Fibroblast of skin of abdomen (primary cell): ENCODE measurements at places on chromosomes 5 and 9.

DNA sequence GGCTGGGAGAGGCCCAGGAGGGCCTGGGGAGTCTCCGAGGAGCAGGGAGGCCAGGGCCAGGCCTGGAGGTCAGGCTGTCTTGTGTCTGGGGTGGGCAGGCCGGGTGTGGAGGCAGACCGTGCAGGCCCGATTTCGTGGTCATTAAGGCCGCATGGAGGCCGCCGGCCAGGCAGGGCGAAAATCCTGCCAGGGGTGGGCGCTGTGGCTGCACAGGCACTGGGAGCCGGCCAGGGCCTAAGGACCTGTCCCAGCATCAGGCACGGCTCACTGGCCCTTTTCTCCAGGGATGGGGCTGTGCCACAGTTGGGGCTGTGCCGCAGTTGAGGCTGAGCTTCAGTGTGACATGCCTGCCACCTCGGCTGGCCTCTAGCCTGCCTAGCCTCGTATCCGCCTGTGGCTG, 35.9 kb downstream of the ASS1 start:
- DNase-seq: no peak

DNA sequence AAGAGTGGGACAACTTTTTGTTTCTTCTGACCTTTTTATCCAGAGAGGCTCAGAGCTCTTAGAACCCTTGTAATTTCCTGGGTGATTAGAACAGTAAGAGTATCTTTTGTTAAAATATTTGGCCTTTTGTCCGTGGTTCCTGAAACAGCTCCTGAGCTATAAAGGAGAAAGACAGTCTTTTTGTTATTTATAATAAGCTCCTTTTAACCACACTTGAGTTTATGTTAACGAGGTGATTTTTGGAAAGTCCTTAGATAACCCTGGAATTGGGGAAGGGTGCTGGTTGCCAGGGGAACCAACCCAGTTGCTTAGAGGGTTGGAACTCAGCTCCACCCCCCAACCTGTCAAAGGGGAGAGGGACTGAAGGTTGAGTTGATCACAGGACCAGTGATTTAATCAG, 4.8 kb downstream of the ZNF483 start:
- DNase-seq: no peak

GRCh38 chr5:116559239-116559638, 15.4 kb downstream of the SEMA6A start:
- DNase-seq: no peak

DNA sequence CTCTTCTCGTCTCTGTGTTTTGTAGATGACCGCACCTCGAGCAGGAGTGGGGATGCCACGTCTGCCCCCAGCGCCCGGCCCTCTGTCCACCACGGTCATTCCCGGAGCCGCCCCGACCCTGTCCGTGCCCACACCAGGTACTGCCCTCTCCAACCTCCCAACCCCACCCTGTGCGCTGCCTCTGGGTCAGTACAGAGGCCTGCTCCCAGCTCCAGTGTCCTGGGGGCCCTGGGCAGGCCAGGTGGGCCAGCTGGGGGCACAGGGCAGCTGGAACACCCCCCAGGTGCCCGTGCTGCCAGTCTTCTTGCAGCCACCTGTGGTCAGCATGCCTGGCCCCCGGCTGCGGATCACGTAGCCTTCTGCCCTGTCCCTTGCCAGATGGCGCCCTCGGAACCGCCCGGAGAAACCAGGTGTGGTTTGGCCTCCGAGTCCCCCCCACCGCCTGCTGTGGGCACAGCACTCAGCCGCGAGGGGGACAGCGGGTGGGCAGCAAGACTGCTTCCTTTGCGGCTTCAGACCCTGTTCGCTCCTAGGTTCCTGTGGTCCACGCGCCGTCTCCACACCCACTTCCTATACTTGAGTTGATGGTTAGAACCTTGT, 133.7 kb downstream of the WNK2 start:
- no peak for DNase-seq

- no peak for DNase-seq
Measured at GRCh38 chr5:176771102-176771845, 39.1 kb upstream of the UNC5A start.

DNA sequence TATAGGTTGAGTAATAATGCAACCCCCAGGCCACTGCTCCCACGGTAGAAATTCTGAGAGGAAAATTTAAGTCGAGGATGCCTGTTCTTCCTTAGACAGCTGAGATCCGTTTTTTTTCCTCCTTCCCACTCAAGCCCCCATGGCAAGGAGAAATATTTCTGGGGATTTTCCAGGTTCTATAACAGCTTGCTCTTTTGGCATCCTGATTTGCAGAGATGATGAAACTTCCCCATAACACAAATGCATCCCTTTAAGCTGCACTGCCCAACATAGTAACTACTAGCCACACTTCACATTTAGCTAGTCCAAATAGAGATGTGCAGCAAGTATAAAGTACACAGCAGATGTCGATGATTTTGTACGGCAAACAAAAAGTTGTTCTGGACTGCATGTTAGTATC, 32.5 kb upstream of the GNA14 start:
- DNase-seq: peak; percentile 28

- peak; percentile 2 for DNase-seq
Measured at GRCh38 chr9:20906326-20906725, 125.1 kb downstream of the HACD4 start.

DNA sequence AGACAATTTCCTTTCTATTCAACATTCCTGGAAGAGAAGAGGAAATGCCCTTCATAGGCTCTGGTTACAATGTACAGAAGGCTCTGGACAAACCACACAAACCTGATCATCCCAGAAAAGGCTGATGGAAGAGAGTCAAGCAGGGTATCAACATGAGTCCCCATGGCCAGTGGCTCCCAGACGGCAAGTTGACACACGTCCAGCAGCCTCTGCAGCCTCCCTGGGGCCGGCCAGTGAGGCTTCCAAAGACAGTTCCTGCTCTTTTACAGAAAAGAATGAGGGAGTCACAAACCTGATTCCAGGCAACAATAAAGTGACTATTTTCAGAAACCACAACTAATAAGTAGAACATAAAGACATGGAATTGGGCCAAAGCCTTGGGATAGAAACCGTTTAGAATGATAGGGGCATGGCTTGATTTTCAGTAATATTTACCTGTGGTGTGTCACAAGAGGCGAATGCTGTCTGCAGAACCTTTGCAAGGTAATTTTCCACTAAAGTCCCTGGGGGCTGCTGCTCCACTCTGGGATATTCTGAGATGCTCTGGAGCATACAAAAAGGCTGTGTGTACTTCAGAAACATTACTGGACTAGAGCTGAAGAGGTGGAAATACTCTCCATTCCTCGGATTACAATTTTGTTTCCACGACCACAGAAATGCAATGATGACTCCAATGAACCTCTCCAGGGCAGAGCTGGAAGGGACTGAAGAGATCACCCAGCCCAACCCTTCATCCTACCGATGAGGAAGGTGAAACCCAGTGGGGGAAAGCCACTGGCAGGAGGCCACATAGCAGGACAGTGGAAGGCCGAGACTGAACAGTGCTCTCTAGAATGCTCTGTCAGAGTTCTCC, 10.4 kb downstream of the MED27 start:
- DNase-seq: peak; percentile 88
